ENCODE measurements at places on chromosomes 5 and 9.

GRCh38 chr5:22850981-22851380 lies 2.2 kb downstream of the CDH12 start:
- no peak for DNase-seq

DNA sequence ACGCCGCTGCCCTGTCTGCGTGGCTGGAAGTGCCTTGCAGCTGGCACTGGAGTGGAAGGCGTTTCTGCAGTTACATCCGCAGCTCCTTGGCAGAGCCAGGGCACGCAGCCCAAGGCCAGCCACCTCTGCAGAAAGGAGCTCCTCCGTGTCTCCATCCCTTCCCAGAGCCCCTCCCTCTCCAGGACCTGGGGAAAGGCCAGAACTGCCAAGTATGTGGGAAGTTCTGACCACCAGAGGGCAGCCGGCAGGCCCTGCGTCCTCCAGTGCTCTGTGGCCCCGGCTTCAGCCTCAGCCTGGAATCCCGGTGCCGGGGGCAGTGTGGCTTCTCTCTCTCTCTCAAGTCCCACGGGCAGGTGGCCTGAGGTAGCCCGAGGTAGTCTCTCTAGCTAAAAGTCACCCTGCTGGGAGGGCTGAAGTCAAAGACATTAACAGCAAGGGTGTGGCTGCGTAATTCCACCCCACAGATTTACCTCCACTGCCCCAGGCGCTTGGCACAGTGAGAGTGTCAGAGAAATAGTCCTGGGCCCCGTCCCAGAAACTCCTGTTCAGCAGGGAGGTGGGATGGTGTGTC lies 101.7 kb upstream of the FCN2 start:
- no peak for DNase-seq

GRCh38 chr9:134867917-134868750 lies 12.5 kb upstream of the FCN2 start:
- peak; percentile 56 for DNase-seq

GRCh38 chr9:84978661-84979060 lies 309.1 kb downstream of the NTRK2 start:
- no peak for DNase-seq

- DNase-seq, result no peak
Observed at GRCh38 chr9:99863955-99864354, 42.3 kb downstream of the NR4A3 start.

GRCh38 chr9:13762209-13762608 lies 482.7 kb upstream of the MPDZ start:
- no peak for DNase-seq

GRCh38 chr9:71783120-71783523 lies 14.8 kb upstream of the CEMIP2 start:
- peak; percentile 93 for DNase-seq

DNA sequence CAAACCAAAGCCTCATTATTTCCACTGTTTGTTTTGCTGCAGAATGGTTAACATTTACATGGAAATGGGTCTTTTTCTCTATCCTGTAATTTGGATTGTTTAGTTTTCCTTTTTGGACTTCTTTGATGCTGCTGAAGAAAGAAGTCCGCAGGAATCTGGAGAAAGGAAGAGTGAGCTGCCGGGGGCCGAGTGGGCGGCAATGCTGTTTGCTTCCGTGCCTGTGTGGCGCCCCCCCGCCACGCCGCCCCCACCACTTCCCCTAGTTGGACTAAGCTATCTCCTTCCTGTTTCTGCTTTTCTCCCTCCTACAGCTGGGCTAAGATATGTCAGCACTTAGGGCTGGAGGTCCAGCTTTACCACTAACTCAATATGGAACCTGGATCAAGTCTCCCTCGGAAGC lies 39.7 kb downstream of the ACTL7B start:
- no peak for DNase-seq

DNA sequence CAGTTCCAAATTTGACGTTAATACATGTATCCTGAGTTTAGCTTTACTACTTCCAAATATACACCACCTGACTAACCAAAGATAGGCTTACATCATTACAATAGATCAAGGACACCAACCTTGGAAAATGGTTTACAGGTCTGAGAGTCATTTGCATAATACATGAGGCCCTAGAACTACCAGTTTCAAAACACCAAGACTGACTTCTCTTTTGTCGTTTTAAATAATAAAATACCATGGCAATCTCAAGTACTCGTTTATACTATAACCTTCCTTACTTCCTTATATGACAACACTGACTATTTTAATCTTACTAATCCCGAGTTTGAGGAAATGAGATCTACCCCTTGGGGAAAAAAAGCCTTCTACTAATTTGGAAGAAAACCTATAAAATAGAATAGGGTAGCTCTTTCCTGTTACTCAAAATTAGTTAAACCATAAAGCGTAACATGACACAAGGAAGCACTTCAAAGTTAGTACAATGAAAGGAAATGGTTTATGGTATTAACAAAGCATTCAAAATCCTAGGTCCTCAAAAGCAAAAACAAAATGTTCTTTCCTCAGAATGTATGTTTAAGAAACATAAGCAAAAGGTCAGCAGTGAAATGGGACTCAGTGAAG lies 42.1 kb downstream of the UBQLN1 start:
- no peak for DNase-seq

GRCh38 chr5:149838881-149839739 lies 105.5 kb downstream of the PDE6A start:
- peak; percentile 48 for DNase-seq

DNA sequence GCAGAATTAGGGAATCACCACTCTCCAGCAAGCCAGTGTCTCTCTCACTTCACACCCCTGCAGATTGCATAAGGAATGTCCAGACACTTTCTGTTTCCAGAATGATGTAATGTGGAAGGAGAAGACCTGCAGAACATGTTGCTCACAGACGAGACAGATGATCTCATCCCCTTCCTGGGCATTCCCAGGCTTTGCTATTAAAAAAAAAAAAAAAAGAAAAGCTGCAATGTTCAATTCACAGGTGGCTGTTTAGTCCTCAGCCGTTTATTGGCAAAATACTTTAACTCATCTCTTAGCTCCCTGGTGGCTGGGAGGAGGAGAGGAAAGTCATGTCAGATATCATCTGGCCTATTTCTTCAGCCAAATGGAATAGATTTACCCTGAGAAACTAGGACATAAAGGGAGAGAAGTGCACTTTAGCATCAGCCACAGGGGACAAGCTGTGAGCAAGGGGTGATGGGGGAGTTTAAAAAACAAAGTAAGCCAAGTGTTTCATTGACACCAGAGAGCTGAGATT lies 95.9 kb upstream of the TNC start:
- no peak for DNase-seq
